ENCODE measurements at places on chromosomes 3 and 15.

DNA sequence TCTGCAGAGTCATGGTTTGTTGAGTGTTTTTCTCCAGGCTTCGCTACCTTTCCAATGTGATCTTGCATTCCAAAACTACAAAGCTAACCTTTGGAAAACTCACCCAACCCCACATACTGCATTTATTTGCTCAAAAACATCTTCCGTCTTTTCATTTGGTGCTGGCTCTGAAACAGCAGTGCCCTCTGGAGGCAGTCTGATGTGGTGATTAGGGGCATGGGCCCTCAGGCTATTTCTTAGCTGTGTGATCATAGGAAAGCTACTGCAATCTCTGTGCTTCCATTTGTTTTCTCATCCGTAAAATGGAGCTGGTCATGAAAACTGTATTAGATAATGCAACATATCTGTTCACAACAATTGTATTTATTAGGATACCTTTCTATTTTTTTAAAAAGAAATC lies 47.0 kb downstream of the MTHFS start:
- no peak for DNase-seq

DNA sequence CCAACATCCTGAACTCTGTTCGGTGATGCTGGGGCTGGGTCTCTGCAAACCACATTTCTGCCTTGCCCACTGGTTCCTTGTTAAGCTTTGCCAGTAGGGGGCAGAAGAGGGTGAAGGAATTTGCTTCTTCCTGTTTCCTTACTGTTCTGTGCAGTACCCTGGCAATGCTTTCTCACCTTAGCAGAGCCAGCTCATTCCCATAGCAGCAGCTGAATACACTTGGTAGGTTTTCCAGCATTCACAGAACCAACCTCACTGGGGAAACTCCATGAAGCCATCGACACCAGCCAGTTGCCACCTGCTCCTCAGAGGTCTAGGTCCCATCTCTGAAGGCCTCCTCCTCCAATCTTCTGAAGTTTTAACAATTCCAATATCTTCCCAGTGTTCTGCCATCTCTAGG lies 308.4 kb downstream of the PDCD6IP start:
- DNase-seq: no peak

- DNase-seq: no peak
Measured at GRCh38 chr3:160784853-160785252, 28.8 kb downstream of the PPM1L start.

GRCh38 chr3:12995389-12996180 lies 77.6 kb downstream of the IQSEC1 start:
- no peak for DNase-seq

- peak; percentile 29 for DNase-seq
Measured at GRCh38 chr3:24344784-24345439, 149.7 kb downstream of the THRB start.

DNA sequence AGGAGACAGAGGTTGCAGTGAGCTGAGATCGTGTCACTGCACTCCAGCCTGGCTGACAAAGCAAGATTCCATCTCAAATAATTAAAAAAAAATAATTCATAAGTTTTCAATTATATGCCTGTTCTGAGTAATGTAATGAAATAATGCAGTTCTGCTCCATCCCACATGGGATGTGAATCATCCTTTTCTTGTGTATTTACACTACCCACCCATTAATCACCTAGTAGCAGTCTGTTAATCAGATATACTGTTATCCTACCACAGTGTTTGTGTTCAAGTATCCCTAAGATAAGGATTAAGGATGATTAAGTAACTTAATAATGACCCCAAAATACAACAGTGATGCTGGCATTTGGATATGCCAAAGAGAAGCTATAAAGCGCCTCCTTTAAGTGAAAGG lies 38.8 kb downstream of the PIGB start:
- no peak for DNase-seq

DNA sequence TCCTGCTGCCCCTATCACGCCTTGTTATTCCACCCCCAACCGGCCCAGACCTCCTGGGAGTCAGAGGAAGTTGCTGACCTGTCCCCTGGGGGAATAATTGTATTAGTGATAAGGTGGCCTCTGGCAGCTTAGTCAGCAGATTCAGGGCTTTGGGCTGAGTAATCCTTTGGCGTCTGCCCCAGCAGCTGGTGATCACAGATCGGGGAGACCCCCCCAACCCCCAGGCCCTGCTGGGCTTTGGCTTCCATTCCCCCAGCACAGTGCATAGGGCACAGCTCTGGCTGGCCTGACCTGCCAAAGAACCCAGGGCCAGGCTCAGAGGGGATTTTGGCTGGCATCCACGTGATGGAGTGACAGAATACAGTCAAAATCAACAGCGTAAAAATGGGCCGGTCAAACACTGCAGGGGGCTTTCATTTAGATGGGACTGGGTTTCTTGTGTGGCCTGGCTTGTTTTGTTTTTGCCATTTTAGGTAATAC lies 3.9 kb upstream of the NR2E3 start:
- DNase-seq: peak; percentile 54

DNA sequence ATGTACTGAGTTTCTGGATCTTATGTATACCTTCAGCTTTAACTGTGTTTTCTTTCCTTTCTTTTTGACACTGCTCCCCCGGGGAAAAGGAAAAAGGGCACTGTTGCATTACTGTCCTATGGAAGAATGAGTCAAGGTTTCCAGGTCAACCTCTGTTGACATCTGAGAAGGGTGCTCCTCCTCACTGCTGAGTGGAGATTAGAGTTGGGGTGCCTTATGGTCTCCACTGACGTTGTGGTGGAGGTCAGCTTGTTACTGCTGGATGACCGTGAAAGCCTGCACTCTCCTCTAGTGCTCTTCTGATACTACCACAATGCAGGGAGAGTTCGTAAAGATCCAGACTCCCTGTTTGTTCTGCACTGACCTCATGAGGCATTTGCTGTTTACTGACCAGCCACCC lies 252.1 kb upstream of the GRM7 start:
- no peak for DNase-seq

- DNase-seq: no peak
Measured at GRCh38 chr3:25592510-25592968, 72.2 kb downstream of the TOP2B start.

DNA sequence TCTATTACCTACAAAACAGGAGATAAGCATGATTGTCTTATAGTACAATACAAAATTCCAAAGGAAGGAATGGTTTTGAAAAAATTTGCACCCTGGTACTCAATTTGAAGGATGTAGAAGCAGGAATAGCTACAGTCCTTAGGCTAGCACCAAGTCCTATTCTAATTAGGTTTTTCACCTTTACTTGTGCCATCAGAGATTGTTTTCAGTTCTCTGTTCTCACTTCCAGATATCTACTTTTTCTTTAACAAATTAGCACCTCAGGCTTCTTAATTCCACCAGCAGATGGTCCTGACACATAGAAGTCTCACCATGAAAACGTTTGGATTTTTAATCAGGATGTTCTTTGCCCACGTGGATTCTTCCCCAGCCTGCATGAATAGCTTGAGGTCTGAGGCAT lies 43.8 kb downstream of the IL5RA start:
- DNase-seq: no peak

- no peak for DNase-seq
Measured at GRCh38 chr15:90873488-90873997, 5.2 kb downstream of the FURIN start.

- no peak for DNase-seq
Measured at GRCh38 chr15:57734860-57735259, 28.3 kb downstream of the POLR2M start.

GRCh38 chr15:34821831-34822230 lies 26.5 kb upstream of the ACTC1 start:
- no peak for DNase-seq

DNA sequence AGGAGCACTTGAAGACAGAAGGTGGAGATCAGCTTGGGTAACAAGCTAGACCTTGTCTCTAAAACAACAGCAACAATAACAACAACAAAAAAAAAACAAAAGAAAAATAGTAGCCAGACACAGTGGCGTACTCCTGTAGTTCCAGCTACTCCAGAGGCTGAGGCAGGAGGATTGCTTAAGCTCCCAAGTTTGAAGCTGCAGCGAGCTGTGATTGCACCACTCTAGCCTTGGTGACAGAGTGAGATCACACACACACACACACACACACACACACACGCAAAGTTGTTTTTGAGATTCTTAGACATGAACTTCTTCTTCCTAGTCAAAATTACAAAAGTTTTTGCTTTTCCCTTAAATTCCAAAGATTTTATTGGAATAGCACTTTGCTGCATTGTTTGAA lies 93.0 kb upstream of the IGSF10 start:
- no peak for DNase-seq

- no peak for DNase-seq
Measured at GRCh38 chr15:26166429-26166828, 303.3 kb upstream of the ATP10A start.

- no peak for DNase-seq
Measured at GRCh38 chr15:39235084-39235795, 345.6 kb upstream of the THBS1 start.

DNA sequence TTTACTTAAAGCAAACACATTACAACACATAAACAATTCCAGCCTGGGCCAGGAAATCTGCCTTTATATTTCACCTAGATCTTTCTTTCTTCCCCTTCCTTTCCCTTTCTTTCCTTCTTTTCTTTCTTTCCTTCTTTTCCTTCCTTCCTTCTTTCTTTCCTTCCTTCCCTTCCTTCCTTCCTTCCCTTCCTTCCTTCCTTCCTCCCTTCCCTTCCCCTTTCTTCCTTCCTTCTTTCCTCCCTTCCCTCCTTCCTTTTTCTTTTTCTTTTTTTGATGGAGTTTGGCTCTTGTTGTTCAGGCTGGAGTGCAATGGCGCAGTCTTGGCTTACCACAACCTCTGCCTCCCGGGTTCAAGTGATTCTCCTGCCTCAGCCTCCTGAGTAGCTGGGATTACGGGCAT lies 24.1 kb upstream of the BNIP2 start:
- no peak for DNase-seq

DNA sequence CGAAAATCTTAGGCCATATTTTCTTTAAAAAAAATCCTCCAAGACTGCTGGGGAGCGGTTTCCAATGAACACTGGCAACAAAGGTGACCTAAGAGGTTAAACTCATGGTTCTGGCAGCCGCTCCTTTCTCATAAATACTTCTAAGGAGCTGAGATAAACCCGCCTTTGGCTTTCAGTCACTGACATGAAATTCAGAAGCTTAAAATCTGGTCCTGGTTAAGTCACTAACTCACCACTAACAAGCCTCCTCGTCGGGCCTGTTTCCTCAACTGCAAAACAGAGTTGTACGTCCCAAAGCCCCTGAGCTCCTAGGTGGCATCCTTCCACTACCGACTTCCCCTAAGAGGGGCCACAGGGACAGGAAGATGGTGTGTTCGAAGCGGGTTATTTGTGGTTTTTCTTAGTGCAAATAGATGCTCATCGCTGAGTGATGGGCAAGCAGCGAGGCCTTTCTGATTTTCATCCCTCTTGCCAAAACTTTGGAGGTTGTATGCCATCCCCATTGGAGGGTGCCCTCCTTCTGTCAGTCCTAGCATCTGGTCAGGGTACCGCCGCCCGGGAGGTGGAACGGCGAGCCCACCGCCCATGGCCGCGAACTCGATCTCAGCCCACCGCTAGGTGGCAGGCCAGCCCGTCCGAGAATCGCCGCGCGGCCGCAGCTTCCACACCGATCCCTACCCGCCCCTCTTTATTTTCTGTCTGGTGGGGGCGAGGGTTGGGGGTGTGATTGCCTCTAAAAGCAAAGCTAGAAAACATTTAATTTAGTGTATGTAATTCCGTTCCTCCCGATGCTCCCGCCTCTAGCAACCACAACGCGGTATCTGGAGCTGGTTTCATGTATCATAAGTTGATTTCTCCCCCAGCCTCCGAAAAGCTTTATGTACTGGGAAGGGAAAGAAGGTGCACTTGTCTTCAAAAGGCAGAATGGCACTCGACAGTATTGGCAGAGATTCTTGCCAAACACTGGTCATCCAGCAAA lies 4.6 kb downstream of the BCL6 start:
- DNase-seq: peak; percentile 84

DNA sequence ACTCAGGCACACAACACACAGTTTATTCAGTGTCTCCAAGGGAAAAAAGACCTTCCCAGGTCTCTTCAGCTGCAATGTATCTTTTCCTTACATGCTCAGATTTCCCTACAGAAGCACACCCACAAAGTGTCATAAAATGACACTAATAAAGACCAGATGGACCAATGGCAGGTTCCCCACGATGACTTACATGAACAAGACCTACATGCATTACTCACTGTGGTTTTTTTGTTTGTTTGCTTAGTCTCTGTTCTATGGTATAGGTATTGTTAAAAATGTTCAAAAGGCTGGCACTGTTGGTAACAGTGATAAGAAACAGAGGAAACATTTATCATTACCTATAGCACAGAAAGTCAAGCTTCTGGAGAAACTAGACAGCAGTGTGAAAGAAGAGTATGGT lies 318.2 kb upstream of the TMCO5A start:
- DNase-seq: no peak

- DNase-seq: peak; percentile 10
Measured at GRCh38 chr3:99410789-99411311, 227.5 kb upstream of the COL8A1 start.

DNA sequence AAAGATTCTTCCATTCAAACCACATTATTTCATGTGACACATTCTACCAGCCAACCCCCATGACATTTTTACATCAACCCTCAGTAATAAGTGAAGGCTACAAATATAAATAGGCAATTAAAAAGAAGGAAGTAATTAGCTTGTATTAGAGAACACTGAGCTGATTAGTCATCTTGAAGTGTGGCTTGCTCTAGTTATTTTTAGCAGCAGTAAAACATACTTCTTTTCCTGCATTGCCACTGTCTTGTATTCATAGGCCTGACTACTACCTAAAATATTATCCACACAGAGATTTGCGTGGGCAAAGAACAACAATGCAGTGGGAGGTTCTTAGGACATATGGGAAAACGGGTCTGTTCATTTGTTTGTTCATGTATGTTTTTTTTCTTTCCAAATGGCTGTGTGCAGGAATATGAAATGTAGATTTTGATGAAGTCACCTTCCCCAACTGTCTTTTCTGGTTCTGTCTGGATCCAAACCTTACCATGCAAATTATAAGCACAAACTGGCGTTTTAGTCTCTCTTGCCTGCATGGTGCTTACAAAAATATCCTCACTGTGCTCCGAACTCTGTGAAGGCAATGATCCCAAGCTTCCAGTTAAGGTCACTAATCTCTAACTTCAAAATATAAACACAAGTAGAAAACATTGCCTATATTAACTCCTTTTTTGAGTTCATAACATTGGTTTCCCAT lies 31.5 kb upstream of the TM4SF4 start:
- DNase-seq: peak; percentile 79

- DNase-seq: no peak
Measured at GRCh38 chr3:72421786-72422185, 426.5 kb downstream of the SHQ1 start.

DNA sequence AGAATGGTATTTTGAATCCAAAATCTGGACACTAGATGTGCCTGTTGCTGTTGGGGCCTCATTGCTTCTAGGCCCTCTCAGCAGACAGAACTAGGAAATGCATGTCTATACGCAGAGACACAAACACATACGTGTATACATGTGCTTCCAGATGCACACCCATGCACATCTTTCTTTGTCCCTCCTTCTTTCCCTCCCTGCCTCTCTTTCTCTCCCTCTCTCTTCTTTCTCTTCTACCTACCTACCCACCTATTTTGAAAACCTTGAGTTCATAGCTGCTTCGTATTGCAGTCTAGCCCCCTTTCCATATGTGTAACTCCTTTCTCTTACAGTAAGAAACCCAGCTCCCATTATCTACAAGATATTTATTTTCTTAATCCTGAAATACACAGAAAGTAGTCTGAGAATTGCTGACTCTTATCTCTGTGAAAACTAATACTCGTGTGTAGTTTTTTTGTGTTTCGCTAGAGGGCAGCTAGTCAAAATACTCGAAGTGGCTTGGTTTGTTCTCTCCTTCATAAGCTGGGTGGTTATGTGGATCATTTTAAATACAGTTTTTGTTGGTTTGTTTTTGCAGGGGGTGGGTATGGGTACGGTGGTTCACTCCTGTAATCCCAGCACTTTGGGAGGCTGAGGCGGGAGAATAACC lies 18.5 kb downstream of the RPL32 start:
- DNase-seq: no peak

Measured in spinal cord (tissue), 10 donors.